Brain (organoid and tissue), 16 donors: ENCODE measurements at places on chromosomes 1 and 21.
A peak's percentile ranks its signal among the peaks of the same experiment; 100 is the strongest.

DNA sequence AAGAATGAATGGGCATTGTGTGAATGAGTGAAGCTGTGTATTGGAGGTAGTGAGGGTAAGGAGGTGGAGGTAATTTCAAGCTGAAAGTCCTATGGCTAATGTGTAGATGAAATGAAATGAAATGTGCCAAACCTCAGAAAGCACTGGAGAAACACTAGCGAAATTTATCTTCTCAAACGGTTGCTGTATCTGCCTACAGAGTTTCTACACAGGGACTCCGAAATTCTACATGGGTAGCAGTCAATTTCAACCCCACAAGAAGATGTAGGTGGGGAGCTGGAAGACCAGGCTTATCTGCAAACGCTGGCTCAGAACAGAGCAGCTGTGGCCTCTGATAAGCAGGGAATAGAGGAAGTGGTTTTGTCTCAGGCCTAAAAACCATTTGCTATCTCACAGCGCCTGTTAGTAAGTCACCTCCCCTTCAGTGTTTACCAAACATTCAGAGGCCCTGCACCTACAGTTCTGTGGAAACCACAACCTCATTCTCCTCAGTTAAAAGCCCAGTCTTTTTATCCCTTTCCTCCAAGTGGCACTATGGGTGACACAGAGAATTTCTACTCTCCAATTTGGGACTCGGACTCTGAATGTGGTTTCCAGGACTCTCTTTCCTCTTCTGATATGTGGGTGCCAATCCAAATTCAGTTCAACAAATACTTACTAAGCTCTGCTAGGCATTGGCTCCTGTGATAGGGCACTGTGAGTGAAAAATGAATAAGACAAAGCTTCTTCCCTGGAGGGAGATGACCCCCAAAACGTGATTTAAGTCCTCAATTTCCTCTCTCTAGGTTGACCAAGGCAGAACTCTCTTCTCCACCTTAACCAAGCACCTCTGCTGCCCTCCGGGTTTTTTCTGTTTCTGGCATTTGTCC lies 17.2 kb upstream of the SLAMF6 start:
- no peak for DNase-seq

GRCh38 chr1:43279161-43279560 lies 6.2 kb downstream of the C1orf210 start:
- no peak for DNase-seq

DNA sequence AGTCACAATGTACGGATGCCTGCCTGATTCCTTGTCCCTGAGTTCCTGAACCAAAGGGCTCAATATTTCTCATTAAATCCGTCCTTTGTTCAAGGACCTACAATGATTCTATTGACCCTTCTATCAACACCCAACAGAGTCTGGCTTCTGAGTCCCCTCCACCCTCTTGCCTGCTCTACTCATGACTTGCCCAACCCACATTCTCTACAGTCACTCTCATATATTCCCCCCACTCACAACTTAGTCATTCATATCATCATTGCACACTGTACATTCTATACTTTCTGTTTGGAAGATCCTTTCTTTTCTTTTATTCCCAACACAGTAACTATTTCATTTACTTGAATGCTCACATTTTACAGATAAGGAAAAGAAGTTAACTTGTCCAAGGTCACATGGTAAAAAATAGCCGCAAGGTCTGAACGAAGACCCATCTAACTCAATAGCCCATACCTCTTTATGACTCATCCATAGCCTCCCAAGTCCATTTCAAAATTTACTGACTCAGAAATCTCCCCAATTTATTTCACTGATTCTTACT lies 3.6 kb downstream of the OTUD7B start:
- DNase-seq, result no peak

- DNase-seq, result no peak
These were observed 491.5 kb downstream of the NUF2 start for GRCh38 chr1:163813251-163813650.

GRCh38 chr1:189036628-189037027 lies 1441.0 kb downstream of the BRINP3 start:
- DNase-seq, result no peak

DNA sequence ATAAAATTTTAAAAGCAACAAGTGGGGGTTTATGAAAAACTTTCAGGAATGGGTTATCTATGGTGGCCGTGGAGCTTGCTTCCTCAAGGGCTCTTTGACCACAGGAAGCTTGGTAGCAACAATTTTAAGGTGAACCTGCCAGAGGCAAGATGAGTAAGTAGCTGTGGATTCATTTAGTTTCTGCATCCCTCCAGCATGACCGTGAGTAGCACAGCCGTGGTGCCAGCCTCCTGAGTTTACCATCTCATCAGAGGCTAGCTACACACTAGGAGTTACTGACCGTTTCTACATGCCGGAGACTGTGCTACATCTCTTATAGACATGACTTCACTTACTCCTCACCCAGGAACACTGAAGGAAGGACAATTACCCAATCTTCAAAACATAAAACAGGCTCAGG lies 30.1 kb upstream of the PLEKHG5 start:
- no peak for DNase-seq

- no peak for DNase-seq
These were observed 27.9 kb upstream of the ERRFI1 start for GRCh38 chr1:8053878-8054567.

DNA sequence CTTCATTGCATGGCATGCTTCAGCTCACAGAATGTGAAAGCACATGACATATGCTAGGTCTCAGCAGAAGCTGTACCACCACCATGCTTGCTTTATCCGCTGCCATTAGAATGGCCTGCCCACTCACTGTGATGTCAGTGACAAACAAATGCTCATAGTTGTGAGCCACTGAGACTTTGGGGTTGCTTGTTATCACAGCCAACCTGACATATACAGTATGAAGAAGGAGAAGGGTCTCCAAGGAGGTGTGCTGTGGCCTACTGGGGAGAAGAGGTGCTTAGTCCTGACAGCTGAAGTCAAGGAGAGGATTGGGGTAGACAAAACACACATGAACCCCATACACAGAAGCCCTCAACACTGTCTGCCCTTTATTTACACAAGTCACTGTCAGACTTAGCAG lies 19.5 kb upstream of the TENT5C start:
- DNase-seq, result no peak

DNA sequence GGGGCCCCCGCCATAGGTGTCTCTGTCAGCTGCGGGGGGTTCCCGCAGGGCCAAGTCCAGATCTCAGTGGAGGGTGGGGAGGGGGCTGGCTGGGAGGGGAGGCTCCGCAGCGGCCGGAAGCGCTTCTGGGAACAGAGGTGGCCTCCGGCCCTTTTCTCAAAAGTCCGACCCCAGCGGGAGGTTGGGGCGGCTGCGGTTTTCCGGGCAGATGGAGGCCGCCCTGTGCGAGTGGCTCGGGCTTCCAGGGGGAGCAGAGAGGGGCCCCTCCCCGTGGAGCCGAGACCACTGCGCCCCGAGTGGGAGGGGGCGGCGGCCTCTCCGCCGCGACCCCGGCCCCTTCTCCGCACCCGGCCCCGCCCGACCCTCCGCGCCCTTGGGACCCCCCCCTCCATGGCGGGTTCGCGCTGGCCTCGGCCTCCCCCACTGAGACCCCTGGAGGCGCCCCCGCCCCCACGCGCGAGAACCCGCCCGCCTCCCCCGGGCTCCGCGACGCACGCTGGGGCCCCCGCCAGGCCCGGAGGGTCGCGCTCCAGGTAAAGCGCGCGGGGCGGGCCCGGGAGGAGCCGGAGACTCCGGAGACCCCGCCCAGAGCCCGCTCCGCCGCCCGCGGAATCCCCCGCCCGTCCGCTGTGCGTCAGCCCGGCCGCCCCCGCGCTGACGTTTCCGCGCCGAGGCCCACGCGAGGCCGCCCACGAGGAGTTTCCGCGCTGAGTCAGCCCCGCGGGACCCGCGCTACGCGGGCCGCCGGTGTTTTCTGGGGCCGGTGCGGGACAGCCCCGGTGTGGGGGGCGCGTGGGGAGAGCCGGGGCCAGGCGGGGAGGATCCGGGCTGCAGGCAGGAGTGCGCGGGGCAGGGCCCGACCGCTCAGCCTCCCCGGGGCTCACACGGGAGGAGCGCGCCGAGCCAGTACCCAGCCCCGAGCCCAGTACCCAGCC lies 5.2 kb downstream of the TNFRSF18 start:
- peak; percentile 41 for DNase-seq

DNA sequence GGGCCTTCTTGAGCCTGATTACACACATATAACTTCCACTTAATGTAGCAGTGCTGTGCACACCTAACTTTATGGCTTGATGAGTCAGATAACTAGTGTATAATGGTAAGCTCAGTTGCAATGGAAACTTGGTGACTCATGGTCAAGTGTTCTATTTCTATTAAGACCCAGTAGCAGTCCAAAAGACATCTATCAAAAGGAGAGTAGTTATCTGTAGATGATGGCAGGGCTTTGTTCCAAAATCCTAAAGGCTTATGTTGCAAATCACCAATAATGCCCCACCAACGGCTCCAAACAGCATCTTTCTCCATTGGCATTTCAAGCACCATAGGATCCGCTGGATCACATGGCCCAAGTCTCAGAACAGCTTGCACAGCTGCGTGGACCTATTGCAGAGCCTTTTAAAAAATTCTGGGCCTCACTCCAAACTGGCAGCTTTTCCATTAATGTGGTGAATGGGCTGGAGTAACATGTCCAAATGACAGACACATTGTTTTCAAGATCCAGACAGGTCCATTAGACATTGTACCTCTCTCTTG lies 566.8 kb upstream of the USP24 start:
- peak; percentile 68 for DNase-seq

DNA sequence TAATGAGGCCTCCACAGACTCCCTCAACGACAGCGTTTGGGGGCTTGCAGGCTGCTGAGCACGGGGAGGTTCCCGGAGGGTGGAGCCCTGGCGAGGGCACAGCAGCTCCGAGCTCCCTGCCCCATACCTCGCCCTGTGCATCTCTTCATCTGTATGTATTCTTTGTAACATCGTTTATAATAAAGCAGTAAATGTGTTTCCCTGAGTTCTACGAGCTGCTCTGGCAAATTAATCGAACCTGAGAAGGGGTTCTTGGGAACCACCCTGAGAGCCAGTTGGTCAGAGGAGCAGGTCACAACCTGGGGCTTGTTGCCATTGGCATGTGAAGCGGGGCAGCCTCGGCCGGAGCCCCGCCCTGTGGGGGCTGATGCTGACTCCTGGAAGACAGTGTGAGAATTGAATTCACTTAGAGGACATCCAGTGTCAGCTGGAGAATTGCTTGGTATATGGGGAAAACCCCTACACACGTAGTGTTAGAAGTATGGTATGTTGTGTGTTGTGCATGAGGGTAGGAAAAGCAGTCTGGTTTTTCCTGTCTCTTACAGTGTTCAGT lies 11.5 kb downstream of the SLC37A1 start:
- peak; percentile 41 for DNase-seq

- DNase-seq, result peak; percentile 67
These were observed 50.8 kb downstream of the RHBG start for GRCh38 chr1:156419854-156420204.

DNA sequence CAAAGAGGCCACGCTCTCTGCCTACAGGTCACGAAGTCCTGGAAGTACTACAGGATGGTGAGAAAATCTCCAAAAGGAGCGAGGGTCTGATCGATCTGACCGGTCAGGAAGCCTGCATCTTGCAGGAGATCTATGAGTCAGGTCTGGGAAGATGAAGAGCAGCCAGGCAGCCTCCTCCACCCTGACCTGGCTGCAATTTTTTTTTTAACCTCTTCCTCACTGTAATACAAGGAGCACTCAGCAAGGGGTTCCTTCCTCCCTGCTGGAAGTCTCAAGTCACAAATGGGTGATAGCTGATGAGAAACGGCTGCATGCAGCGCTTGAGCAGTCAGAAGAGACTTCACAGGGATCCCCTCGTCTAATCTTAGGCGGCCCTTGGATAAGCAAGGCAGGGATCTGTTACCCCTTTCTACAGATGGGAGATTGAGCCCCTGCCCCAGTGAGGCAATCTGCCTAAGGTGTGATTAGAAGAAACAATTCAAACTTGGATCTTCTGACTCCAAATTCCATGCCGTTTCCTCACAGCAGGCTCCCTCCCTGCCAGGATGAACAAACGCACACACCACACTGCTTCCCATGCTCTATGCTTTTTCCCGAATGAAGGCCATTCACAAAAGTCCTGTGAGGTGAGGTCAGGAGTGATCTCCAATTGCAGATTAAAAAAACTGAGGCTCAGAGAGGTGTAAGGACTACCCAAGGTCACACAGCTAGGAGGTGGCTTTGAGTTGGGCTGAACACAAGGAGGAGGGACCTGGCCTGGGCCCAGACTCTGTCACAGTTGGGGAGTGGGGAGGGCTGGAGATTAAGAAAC lies 48.3 kb downstream of the ECE1 start:
- no peak for DNase-seq

- peak; percentile 67 for DNase-seq
These were observed 168.0 kb upstream of the NR5A2 start for GRCh38 chr1:199859491-199859933.

GRCh38 chr1:247906504-247907047 lies 11.2 kb downstream of the OR2W3 start:
- DNase-seq, result no peak

DNA sequence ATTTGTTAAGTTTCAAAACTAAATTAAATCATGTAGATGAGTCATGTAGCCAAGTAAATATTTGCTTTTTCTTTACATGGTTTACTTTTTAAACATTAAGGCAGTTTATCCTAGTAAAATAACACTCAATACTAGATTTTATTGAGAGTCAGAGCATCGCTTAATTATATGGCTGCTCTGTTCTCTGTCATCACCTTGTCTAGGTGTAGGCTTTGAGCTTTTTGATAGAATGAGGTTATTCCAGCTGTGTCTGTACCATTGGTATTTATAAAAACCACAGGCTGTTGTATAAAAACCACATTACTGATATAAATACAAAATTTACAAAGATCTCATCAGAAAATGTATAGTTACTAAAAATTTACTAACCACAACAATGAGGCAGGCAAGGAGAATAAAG lies 42.5 kb upstream of the GPR52 start:
- no peak for DNase-seq

GRCh38 chr1:154418923-154419619 lies 13.9 kb downstream of the IL6R start:
- DNase-seq, result no peak

GRCh38 chr1:225766967-225767633 lies 10.5 kb upstream of the SRP9 start:
- no peak for DNase-seq

DNA sequence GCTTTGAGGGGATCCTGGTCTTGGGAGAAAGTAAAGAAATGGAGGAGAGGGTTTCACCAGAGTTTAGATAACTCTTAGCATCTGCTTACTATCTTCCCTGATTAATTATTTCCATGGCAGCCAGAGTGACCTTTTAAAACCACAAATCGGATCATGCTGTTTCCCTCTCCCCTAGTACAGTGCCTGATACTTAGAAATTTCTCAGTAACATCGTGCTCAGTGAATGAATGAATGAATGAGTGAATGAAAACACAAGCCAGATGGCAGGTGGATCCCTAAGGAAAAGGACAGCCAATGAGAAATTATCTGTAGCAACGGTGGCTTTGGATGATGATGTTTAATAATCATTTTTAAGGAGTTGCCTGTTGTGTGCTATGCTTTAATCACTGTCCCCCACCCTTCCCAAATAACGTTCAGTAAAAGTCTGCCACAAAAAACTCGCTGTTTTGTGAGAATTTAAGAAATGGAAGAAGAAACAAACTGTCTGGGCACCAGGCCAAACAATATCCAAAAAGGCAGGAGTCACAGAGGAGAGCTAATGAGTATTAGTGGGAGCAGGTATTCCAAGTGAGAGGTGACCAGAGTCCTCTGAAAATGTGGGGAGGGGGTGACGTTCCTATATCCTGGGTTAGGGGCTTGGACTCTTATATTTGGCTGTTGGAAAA lies 737 bp upstream of the SMAP2 start:
- DNase-seq, result no peak
